ENCODE measurements at places on chromosomes 12 and 14. TPM values are rescaled to one million over a fixed set of nuclear protein-coding genes. Genes with fewer than 3 reads are reported as not detected.
A peak's percentile ranks its signal among the peaks of the same experiment; 100 is the strongest.

GRCh38 chr14:41409806-41410205 lies 196.9 kb upstream of the LRFN5 start:
- no peak for DNase-seq

GRCh38 chr12:56086608-56087007 lies 6.6 kb downstream of the ERBB3 start:
- no peak for DNase-seq

GRCh38 chr14:59221568-59221967 lies 33.1 kb downstream of the DAAM1 start:
- no peak for DNase-seq

GRCh38 chr14:105974902-105975301 lies 448.5 kb downstream of the TMEM121 start:
- peak; percentile 72 for DNase-seq

DNA sequence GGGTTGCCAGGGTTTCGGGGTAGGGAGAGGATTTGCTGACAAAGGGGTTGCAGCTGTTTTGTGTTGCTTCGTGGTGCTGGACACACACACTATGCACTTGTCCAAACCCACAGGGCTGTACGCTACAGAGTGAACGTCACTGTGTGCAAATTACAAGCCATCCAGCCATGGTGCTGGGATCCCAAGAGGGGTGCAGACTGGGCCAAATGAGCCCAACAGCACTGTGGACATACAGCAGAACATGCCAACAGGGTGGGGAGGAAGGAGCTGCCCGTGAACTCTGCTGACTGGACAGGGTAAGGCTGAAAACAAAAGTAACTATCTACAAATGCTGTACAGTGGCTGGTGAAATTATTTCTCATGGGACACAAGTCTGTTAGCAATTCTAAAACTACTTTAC lies 25.2 kb downstream of the POLE start:
- no peak for DNase-seq

GRCh38 chr12:26416550-26416949 lies 221.2 kb downstream of the SSPN start:
- no peak for DNase-seq

DNA sequence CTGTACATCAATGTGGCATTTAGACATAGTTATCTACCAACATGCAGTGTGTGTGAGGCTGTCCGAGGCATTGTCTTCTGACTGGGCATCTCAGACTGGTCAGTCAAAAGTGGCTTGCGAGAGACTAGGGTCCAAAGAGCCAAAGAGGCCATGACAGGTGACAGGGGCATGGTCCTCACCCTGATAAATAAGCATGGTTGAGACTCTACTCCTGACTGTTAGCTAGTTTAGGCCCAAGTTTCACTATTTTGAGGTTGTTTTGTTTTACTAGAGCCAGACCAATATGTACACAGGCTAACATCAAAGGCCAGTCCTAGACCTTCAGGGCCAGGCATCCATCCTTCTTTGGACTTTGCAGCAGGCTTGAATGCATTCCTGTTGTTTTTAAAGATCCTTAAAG lies 76.9 kb upstream of the SRSF5 start:
- no peak for DNase-seq

DNA sequence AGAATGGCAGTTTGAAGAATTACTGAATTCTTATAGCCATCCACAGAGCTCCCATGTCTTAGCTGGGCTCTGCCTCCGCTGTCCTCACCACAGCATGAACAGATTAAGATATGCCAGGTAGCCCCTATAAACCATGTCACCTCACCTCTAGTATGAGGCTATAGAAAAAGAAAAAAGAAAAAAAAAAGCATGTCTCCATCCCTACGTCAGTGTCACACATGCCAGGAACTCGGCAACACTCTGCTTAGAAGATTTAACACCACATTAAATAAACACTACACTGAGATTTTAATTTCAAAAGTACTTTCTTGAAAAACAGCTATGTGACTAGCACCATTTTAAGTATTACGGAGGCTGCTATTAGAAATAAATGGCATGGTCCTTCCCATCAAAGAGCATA lies 149.4 kb downstream of the CAPZA3 start:
- DNase-seq = no peak

DNA sequence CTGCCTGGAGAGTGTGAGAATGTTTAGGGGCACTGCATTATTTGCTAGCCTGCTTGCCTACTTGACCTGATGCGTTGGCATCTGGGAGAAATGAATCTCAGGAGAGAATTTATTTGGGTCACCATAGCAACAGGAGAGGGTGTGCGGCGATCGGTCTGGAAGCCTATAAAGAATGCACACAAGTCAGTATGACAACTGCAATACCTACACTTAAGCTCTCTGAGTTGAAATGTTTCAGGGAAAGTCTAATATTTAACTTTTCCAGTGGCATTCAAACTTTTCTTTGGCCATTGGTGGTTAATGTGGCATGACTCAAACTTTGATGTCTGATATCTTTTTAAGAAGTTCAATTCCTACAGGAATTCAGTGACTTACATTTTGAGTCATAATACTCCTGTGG lies 205.1 kb downstream of the NEDD1 start:
- no peak for DNase-seq

DNA sequence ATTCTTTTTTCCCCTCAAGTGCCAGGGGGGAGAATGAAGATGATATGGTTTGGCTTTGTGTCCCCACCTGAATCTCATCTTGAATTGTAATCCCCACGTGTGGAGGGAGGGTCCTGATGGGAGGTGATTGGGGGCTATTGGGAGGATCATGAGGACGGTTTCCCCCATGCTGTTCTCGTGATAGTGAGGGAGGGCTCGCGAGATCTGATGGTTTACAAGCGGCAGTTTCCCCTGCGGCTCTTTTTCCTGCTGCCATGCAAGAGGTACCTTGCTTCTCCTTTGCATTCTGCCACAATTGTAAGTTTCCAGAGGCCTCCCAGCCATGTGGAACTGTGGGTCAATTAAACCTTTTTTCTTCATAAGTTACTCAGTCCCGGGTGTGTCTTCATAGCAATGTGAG lies 173.7 kb downstream of the CAND1 start:
- no peak for DNase-seq

- DNase-seq = no peak
These were observed 158.8 kb upstream of the SRRM4 start for GRCh38 chr12:118822512-118822911.

GRCh38 chr12:65998536-65999530 lies 131.7 kb downstream of the LLPH start:
- DNase-seq = no peak

GRCh38 chr12:40171501-40171900 lies 53.3 kb upstream of the LRRK2 start:
- DNase-seq = no peak

- DNase-seq = no peak
These were observed 149.2 kb upstream of the SYT10 start for GRCh38 chr12:33588725-33589405.

DNA sequence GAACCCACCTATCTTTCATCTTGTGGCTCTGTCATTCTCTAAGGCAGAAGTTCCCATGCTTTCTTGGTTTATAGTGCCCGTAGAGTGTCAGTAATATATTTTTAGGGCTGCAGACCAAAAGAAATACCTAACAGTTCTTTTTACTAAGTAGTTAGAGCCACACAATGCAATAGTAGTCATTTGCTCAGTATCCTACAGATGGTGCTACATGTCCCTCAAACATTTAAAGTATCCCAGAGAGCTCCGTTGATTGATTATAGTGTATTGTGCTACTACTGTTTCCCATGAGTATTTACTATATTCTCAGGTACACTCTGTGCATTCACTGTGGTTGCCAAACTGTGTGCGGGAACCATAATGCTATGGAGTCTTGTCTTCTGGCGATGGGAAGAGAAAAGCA lies 4.7 kb upstream of the PLBD1 start:
- DNase-seq = no peak

DNA sequence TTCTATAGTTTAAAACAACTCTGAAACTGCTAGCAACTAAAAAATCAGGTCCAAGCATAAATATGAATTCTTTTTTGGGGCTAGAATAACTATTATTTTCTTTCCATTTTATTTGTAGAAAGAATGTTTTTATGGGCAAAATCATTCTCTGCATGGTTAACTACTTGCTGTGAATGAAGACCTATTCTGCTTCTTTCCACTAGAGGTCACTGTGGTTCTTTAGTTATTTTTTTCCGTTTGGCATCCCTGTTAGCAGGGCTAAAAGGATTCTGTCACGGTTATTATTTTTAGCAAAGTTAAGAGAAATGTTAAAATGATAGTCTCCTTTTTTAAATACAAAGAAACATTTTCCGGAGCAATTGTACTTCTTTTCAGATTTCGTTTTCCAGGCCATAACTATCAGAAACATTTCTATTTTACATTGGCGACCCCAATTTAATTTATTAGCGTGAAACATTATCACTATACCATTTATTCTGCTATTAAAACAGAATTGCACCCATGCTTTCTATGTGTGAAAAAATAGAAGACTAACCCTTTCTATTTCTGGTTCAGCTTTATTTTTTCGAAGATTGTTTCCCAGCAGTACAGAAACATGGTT lies 404.8 kb downstream of the ATP23 start:
- DNase-seq = no peak

- no peak for DNase-seq
These were observed 48.9 kb downstream of the NTN4 start for GRCh38 chr12:95741635-95742034.

GRCh38 chr14:73764406-73765280 lies 50.5 kb upstream of the PNMA1 start:
- no peak for DNase-seq

DNA sequence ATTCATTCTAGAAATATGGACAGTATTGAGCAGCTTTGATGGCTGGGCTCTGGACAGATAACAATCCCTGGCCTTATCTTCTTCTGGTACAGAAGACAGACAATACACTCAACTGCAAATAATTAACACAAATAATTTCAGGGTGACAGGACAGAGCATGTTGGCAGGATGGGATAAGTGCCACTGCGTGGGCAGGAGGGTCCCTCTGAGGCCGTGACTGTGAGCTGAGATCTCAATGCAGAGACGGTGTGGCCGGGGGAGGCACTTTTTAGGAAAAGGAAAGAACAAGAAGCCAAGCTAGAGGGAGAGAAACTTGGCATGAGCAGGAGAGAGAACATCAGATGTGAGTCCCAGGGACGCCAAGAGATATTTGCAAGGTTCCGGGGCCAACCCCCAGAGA lies 8.1 kb downstream of the SYNE3 start:
- no peak for DNase-seq

- no peak for DNase-seq
These were observed 126.4 kb downstream of the TBC1D30 start for GRCh38 chr12:64950711-64951298.

GRCh38 chr12:69225251-69225910 lies 14.0 kb upstream of the CPSF6 start:
- DNase-seq = no peak

DNA sequence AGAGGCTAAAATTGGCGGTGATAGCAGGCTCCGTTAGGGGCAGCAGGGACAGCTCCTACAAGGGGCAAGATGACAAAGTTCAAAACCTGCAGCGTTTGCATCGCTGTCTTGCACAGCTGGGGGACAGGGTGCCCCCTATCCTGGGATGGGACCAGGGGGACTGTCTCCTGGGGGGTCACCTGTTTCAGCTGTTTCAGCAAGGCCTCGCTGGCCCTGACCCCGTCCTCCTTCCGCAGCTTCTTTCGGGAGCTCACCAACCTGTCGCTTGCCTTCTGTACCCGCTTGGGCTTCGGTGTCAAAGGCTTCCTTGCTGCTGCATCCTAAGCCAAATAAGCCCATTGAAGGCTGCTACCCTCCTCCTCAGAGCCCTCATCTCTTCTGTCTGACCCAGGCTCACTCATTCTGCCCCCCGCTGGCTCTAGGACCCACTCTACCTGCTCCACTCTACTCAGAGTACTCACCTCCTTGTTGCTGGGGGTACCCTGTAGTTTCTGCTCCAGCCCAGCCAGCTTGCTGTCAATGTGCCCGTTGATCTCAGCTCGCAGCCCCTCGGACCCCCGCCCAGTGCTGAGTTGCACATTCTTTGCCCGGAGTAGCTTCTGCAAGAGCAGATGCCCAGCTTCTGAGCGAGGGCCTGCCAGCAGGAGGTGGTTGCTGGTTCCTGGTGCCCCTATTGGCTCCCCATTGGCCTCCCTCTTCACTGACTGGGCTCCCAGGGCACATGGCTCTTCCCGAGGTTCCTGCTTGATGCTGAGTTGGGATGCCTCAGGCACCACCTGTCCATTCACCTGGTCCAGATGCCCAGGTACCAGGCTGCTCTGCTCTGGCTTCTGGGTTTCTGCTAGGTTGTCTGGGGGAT lies 12.4 kb upstream of the PRKAG1 start:
- no peak for DNase-seq

GRCh38 chr14:52563120-52563519 lies 10.5 kb downstream of the GPR137C start:
- no peak for DNase-seq

DNA sequence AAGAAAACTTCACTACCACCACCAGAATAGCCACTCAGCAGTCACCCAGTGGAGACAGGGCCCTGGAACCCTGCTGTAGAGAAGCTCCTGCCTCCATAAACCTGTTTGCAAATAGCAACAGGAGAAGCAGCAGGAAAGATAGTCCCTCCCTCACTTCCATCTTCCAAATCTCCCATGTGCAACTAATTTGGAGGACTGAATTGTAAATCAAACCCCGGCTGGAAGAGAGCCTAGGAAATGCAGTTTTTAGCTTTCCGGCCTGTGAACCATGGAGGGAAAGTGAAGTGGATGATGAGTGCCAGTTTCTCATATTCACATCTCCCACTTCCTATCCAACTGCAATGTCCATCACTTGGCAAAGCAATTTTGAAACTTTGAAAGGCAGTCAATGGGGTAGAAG lies 167.2 kb upstream of the FRMD6 start:
- DNase-seq = no peak

The BDKRB2 gene
- not detected for total RNA-seq

The NANOG gene
- 0.33 TPM for total RNA-seq

The NRXN3 gene
- total RNA-seq = not detected

The PIWIL1 gene
- not detected for total RNA-seq

The SERPINA4 gene
- total RNA-seq = not detected

The FZD10 gene
- not detected for total RNA-seq

The SERPINA9 gene
- not detected for total RNA-seq

The HCAR3 gene
- not detected for total RNA-seq

The ESR2 gene
- 4.5 TPM for total RNA-seq

The LGALS3 gene
- total RNA-seq = 12.2 TPM

The DGKA gene
- total RNA-seq = 164 TPM

The VWF gene
- total RNA-seq = 0.33 TPM
